ENCODE measurements at places on chromosomes 4 and X. TPM values are rescaled to one million over a fixed set of nuclear protein-coding genes. Genes with fewer than 3 reads are reported as not detected.

AKAP4 gene
- not detected for total RNA-seq

MGARP gene
- total RNA-seq = 0.60 TPM

RADX gene
- total RNA-seq = 2.3 TPM

SHOX gene
- not detected for total RNA-seq

Data from left ventricle myocardium inferior (tissue), 1 donor.